ENCODE measurements at places on chromosomes 12 and 14. TPM values are rescaled to one million over a fixed set of nuclear protein-coding genes. Genes with fewer than 3 reads are reported as not detected.

Gene C3AR1
- 0.28 TPM for total RNA-seq

Gene MEG3
- 32.5 TPM for total RNA-seq

Gene LRFN5
- total RNA-seq, result 3.6 TPM

Gene POTEM
- total RNA-seq, result not detected

Gene EMP1
- total RNA-seq, result 570 TPM

Gene MGP
- total RNA-seq, result 0.56 TPM

Gene P2RX2
- total RNA-seq, result not detected

Gene HOXC12
- total RNA-seq, result not detected

Gene SLC2A14
- under 0.01 TPM for total RNA-seq

Gene RFLNA
- total RNA-seq, result not detected

Gene TESPA1
- not detected for total RNA-seq

Gene IKBIP
- total RNA-seq, result 37.1 TPM

Gene HHIPL1
- 0.56 TPM for total RNA-seq

Gene GARIN6
- total RNA-seq, result not detected

Gene OR4E2
- total RNA-seq, result not detected

Gene EXOC3L4
- total RNA-seq, result not detected

Gene KIF26A
- total RNA-seq, result not detected

Gene SIRT4
- 2.0 TPM for total RNA-seq

Gene DDN
- total RNA-seq, result 0.18 TPM

Gene MANSC1
- 1.1 TPM for total RNA-seq

Gene PCED1B
- 0.28 TPM for total RNA-seq

Gene C12orf50
- not detected for total RNA-seq

Gene AHNAK2
- total RNA-seq, result 7.9 TPM

Measured in IMR-90 (cell line).